Renal pelvis (tissue), 12 donors: ENCODE measurements at places on chromosomes 16 and 17. TPM values are rescaled to one million over a fixed set of nuclear protein-coding genes. Genes with fewer than 3 reads are reported as not detected.
A peak's percentile ranks its signal among the peaks of the same experiment; 100 is the strongest.

GRCh38 chr16:53908731-53909130, 204.8 kb downstream of the FTO start:
- DNase-seq: no peak

- no peak for DNase-seq
Observed at GRCh38 chr16:67388191-67388590, 5.1 kb downstream of the TPPP3 start.

- no peak for DNase-seq
Observed at GRCh38 chr16:78813661-78814311, 714.3 kb downstream of the WWOX start.

- DNase-seq: no peak
Observed at GRCh38 chr16:22291860-22292318, 5.3 kb upstream of the POLR3E start.

GRCh38 chr16:10817963-10818941, at the start of gene TVP23A:
TVP23A (minus strand) TSS chr16:10818794; CDS start chr16:10818493, 301 bp downstream.
- DNase-seq: no peak

- DNase-seq: no peak
Observed at GRCh38 chr17:38549285-38549684, 56.5 kb downstream of the SRCIN1 start.

GRCh38 chr16:68954911-68955635, 111.7 kb downstream of the TANGO6 start:
- DNase-seq: no peak

- no peak for DNase-seq
Observed at GRCh38 chr17:11786711-11787438, 188.6 kb downstream of the DNAH9 start.

GRCh38 chr17:44095388-44095646, 24.8 kb downstream of the G6PC3 start:
- no peak for DNase-seq

DNA sequence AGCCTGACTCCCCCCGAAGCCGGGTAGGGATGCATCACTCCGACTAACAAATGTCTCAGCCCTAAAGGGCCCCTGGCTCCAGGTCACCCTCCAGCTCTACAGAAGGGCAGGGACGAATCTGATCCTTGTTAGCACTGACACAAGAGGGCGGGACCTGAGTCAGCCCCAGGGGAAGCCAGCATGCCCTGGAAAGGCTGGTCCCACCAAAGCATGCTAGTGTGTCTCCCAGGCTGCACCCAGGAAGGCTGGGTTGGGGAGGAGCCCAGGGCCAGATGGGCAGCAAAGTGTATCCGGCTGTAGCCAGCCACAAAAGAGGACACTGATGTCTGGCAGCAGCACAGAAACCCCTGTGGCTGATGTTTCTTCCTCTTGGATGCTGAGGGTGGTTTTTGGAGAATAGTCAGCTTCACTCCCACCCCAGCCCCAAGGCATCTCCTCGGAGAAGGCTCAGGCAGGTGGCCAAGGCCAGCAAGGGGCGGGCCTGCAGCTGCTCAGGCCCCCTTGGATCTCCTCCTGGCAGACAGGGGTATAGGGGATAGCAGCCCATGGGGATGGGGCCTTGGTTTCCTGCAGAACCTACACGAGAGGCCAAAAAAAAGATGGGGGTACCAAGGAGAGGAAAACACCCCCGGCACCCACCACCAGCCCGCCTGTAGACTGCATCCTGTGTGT, 11.0 kb downstream of the NATD1 start:
- no peak for DNase-seq

DNA sequence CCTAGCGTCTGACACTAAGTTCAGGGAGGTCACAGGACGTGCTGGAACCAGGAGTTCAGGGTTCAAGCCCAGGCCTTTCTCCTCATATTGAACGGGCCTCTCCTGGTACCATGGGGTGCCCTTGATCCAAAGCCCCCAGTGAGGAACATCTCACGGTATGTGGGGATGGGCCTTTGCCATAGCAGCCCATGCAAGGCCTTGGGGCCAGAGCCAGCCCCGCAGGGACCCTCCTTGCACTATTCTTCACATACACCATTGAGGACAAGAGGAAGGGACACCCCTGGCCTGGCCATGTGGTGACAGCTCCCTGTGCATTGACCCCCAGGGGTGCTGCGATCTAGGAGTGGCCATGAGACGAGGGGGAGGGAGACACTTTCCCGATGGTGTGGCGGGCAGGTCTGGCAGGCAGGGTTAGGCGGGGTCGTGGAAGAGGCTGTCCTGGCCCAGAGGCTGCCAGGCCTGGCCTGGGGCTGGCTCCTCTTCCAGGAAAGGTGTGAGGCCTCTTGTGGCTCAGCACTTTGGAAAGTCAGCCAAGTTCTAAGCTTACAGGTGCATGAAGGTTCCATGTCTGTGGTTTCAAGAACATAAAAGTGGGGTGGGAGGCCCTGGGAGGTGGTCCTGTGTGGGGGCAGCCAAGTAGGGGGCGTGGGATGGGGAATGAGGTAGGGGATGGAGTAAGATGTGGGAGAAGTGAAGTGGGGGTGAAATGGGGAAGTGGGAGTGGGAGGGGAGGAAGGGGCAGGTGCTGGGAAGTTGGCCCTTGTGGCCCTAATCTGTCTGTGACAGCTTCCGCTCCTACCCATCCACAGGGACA, 88.7 kb upstream of the CBX4 start:
- no peak for DNase-seq

- no peak for DNase-seq
Observed at GRCh38 chr17:9594065-9594464, 17.6 kb downstream of the CFAP52 start.

GRCh38 chr17:82497483-82498405, 21.8 kb upstream of the FOXK2 start:
- DNase-seq: peak; percentile 33

DNA sequence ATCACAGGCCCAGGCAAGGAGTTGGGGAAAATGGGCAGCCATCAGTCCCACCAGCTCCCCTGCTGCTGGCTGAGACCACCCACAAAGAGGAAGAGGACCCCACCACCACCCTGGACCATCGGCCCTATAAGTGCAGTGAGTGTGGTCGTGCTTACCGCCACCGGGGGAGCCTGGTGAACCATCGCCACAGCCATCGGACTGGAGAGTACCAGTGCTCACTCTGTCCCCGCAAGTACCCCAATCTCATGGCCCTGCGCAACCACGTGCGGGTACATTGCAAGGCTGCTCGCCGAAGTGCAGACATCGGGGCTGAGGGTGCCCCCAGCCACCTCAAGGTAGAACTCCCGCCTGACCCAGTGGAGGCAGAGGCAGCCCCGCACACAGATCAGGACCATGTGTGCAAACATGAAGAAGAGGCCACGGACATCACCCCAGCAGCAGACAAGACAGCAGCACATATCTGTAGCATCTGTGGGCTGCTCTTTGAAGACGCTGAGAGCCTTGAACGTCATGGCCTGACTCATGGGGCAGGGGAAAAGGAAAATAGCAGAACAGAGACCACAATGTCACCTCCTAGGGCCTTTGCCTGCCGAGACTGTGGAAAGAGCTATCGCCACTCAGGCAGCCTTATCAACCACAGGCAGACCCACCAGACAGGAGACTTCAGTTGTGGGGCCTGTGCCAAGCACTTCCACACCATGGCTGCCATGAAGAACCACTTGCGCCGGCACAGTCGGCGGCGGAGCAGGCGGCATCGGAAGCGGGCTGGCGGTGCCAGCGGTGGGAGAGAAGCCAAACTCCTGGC, 3.6 kb downstream of the ZNF646 start:
- no peak for DNase-seq

DNA sequence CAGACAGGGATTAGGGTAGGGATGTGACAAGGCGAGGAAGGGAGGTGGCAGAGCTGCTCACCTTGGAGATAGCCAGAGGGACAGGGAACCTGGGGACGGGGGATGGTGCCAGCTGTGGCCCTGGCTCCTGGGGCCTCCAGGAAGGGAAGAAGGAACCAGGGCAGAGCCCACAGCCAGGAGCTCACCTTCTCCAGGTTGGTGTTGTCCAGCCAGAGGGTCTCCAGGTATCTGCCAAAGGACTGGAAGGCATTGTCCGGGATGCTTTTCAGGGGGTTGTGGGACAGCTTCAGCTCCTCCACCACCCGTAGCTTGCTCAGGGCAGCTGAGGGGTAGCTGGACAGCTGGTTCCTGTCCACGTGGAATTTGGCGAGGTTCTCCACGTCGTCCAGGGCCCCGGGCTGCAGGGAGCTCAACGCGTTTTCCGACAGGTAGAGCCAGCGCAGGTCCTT, 801 bp downstream of the CHAD start:
- DNase-seq: no peak

GRCh38 chr17:32659419-32659842, 172.6 kb downstream of the CDK5R1 start:
- DNase-seq: peak; percentile 65

- DNase-seq: peak; percentile 62
Observed at GRCh38 chr16:72873044-72873443, 174.9 kb downstream of the ZFHX3 start.

GRCh38 chr17:36496018-36496789, 9.7 kb downstream of the ZNHIT3 start:
- DNase-seq: no peak

DNA sequence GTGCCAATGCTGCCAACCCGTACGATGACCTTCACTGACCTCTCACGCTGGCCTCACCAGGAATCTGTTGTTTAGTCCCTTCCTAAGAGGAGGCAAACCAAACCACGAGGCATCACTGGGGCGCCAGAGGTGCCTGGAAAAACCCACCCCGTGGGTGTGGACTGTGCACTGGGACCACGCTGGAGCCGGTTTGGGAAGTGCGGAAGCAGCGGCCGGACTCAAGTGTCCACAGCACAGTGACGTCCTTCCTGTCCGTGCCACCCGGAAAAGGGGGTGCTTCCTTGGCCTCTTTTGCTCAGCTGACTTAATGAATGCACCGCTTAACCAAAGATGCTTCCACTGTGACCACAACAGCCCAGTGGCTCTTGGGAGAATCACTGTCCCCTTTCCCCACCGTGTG, 9.0 kb upstream of the KIF19 start:
- no peak for DNase-seq

GRCh38 chr16:63577891-63578290, 1541.7 kb upstream of the CDH8 start:
- DNase-seq: no peak

Gene CDRT15
- 2.0 TPM for polyA plus RNA-seq

Gene FN3K
- 36.7 TPM for polyA plus RNA-seq

Gene RFFL
- polyA plus RNA-seq: 24.7 TPM

Gene SRCIN1
- polyA plus RNA-seq: 6.2 TPM

Gene CCDC43
- 34.2 TPM for polyA plus RNA-seq

Gene SRR
- 27.0 TPM for polyA plus RNA-seq

Gene TRPV2
- polyA plus RNA-seq: 2.2 TPM

Gene TBC1D3K
- not detected for polyA plus RNA-seq

Gene SULT1A2
- polyA plus RNA-seq: 0.81 TPM

Gene TBX6
- 1.9 TPM for polyA plus RNA-seq

Gene CACNB1
- 15.9 TPM for polyA plus RNA-seq

Gene REXO5
- 5.5 TPM for polyA plus RNA-seq

Gene KRT12
- polyA plus RNA-seq: 0.19 TPM

Gene CD68
- polyA plus RNA-seq: 76.9 TPM
